ENCODE measurements at places on chromosomes 12 and 14.

DNA sequence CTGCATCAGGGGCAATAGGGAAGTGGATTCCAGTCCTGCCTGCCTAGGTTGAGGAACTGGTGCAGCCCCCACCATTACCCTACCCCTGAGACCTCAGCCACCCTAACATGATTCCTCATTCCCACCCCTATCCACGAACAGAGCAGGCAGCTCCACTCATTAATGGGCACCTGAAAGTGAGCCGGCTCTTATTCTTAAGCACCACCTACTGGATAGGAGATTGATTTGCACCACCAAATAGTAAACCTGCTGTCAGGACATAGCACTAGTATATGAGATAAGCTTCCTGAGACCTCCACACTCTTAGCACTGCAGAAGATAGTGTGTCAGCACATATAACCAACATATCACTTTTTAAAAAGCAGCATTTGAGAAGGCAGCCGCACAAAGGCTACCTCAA is 573.2 kb downstream of the SOX5 start:
- DNase-seq = peak; percentile 11

- DNase-seq = peak; percentile 15
Observed at GRCh38 chr12:97609957-97610356, 147.4 kb downstream of the RMST start.

DNA sequence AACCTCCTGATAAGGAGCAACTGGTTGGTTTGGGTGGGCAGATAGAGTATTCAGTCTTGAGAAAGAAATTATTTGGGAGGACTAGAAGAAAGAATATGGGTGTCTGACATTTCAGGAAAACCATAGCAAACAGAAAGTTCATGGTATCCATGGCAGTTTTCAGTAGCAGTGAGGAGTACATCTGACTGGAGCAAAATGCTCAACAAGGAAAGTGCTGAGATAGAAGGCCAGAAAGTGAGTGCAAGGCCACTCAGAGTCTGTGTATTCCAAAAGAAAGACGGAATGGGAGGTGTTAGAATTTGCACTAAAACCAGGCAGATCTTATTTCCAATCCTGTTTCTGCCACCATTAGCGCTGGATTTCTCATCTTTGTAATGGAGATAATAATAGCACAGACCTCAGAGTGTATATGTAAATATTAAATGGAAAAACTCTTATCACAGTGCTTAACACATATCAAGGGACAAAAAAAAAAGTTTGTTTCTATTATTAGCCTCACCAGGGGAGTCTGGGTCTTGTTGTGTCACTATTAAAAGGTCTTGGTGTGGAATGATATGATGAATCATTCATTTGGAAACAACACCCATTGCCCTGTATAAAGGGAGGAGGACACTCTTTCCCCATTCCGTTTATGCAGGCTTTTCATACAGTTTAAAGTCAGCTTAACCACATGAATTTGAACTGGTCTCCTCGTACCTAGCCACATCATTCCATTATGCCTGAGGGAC is 349.8 kb downstream of the IPO8 start:
- no peak for DNase-seq

- DNase-seq = no peak
Observed at GRCh38 chr14:63277591-63278183, 41.0 kb downstream of the GPHB5 start.

- no peak for DNase-seq
Observed at GRCh38 chr14:57736391-57736790, 129.5 kb downstream of the SLC35F4 start.

DNA sequence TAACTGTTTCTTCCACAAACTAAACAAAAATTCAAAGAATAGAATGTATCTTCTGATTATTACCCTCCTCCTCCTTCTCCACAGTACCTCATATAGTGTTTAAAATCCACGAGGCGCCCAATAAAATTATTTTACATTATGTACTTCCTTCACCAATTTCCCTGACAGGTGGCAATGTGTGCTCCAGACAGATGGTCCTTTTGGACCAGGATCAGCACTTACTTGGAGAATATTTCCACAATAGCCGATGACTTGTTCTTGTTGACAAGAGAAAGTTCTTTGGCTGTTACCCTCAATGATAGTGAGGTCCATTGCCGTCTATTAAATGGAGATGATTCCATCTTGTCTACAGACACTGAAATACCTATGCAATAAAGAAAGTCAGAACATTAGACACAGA is 34.9 kb downstream of the LIMA1 start:
- no peak for DNase-seq

DNA sequence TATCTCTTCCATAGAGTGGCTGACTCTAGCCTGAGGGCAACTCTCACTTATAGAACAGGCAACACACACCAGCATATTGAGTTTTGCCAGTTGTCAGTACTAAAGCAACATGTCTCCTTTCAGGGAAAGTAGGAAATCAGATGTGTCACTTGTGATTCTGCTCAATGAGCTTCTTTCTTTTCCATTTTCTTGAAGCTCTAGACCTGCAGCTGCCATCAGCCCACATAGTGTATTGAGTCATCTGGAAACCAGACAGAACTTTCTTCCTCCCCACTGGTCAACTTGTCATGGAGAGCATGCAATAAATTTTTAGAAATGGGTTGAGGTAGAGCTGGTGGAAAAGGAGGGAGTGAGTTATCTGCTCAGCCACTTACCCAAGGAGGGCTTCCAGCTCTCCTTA is 209.0 kb upstream of the PLEKHG7 start:
- no peak for DNase-seq

GRCh38 chr12:27164330-27165040 is 79.6 kb upstream of the STK38L start:
- no peak for DNase-seq

DNA sequence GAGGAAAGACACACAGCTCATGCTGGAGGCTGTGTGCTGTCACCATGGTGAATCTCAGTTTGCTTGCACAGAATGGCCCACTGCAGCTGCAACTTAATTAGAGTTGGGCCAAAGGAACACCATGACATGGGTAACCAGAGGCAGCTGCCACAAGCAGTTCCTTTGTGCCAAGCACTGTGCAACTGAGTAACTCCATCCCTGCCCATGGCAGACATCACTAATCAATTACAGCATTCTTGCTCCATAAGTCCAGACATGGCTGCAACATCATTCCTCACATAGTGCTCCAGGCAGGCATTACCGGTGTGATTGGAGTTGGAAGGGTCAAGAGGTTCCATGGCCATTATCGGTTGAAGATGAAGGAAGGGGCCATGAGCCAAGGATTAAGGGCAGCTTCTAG is 207.0 kb downstream of the RBM19 start:
- DNase-seq = no peak

DNA sequence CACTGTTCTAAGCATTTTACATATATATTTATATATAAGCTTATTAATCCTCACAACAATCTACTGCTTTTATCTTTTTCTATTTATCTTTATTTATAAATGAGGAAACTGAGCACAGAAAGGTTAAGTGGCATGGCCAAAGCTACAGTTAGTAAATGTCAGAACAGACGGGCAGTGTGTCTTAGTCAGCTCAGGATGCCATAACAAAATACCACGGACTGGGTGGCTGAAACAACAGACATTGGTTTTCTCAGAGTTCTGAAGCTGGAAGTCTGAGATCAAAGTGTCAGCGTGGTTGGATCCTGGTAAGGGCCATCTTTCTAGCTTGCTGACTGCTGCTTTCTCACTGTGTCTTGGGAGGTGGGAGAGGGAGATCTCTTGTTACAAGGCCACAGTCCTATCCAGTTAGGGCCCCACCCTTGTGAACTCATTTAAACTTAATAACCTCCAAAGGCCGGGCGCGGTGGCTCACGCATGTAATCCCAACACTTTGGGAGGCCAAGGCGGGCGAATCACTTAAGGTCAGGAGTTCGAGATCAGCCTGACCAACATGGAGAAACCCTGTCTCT is 19.8 kb downstream of the RPGRIP1 start:
- no peak for DNase-seq

DNA sequence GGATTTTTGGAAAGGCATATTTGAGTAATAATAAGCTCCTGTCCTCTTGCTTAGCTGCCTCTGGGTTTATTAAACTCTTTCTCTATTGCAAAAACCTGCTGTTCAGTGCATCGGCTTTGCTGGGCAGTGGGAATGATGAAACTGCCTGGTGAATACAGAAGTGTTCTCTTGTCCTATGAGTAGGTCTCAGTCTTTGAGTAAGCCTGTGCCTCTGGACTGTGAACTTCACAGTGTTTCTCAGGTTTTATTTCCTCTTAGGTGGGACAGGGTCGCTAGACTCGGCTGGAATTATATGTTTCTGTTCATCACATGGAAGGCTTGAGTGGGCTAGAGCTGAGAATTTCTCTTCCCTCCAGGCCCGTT is 46.4 kb downstream of the CRADD start:
- DNase-seq = no peak

GRCh38 chr12:42299392-42300308 is 26.2 kb downstream of the ZCRB1 start:
- DNase-seq = no peak

Measured in neural progenitor cell (in vitro differentiated cells).